Naive thymus-derived CD8-positive, alpha-beta T cell (primary cell): ENCODE measurements at places on chromosomes 3 and 15.

DNA sequence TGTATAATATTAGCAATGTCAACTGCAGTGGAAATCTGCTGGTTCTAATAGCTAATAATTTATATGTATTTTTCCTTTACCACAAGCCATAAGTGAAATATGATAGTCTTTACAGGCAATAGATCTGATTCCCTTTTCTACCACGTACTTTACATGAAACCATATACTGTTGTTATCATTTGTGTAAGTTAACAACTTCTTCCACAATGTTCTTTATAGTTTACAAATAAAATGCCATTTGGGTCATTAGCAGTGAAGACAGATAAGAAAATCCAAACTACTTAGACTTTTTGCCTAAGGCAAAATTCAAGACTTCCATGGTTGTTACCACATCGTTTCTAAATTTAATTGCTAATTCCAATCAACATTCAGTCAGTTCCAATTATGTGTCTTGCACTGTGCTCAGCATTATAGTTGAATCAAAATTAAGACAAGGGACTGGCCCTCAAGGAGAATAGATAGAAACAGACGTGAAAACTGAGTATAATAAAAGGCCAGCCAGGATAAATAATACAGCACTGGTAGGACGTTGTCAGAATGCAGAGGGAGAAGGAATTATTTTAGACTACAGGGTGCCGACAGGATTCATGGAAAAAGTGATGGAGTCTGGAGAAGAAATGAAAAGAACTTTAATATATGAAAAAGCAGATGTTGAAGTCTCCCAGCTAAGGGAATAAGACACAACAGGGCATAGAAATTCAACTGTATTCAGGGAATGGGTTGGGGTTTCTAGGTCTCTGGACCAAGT, 249.8 kb downstream of the ALCAM start:
- DNase-seq: no peak

DNA sequence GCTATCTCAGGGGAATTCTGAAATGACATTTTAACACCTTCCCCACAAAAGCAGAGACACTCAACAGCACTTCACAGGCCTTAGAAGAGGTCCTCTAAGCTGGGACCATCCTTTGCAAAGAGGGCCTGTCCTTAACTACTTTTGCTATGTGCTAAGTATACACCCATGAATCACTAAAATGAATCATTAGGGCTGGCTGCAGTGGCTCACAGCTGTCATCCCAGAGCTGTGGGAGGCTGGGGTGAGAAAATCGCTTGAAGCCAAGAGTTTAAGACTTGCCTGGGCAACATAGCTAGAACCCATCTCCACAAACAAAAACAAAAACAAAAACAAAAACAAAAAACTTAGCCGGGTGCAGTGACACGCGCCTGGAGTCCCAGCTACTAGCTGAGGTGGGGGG, 53.9 kb upstream of the MELTF start:
- DNase-seq: no peak

- DNase-seq: no peak
Observed at GRCh38 chr3:110806924-110807323, 264.7 kb upstream of the NECTIN3 start.

DNA sequence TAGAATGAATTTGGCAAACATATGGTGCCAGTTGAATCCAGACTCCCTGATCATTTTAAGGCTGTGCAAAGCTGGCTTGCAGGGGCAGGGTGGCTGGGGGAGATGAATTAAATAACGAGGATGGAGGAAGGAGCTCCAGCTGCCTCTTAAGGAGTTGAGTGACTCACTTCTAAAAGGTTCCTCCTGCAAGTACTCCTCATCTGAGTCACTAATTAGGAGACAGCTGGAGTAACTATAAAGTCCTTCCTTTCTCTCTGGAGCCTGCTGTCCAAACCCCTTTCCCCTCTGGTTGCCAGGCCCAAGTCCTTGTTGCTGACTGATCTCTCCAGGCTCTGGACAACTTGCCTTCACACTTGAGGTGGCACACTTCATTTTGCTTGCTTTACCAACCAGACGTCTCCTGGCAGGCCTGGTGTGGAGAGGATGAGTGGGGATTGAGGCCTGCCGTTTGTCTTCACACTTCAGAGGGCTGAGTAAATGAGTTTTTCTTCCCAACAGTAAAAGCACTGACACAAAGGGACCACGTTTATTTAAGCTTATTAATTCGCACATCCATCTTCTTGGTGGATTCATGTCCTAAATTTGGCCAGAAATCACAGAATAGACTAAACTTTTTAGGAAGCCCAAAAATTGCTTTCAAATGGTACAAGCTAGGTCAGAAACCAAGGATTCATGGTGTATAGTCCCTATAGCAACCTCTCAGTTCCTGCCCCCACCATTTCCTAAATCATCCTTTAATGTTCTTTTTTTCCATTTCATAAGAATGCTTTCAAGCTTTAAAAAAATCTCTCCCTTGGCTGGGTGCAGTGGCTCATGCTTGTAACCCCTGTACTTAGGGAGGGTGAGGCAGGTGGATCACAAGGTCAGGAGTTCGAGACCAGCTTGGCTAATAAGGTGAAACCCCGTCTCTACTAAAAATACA, 90.5 kb upstream of the MYRIP start:
- DNase-seq: no peak

DNA sequence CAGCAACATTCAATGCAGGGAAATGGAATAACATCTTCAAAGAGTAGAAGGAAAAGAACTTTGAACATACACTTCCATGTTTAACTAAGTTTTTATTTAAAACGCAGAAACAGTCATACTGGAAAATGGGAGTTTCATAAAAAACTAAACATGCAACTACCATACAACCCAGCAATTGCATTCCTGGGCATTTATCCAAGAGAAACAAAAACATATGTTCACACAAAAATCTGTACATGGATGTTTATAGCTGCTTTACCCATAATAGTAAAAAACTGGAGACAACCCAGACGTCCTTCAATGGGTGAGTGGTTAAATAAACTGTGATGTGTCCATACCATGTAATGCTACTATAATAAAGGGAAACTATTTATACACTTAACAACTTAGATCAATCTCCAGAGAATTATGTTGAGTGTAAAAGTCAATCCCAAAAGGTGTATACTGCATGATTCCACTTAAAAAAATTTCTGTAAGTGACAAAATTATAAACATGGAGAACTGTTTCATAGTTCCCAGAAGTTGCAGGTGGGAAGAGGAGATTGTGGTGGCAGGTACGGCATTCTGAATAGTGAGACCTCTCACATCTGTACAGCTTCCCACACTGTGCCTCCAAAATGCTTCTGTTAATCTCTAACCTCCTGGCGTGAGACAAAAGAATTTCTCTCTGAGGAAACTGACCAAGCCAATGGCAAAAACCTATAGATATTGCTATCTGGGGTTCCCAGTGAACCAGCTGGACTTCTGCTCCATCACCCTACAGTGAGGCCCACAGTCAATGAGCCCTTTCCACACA, 23.1 kb downstream of the ISG20 start:
- no peak for DNase-seq

DNA sequence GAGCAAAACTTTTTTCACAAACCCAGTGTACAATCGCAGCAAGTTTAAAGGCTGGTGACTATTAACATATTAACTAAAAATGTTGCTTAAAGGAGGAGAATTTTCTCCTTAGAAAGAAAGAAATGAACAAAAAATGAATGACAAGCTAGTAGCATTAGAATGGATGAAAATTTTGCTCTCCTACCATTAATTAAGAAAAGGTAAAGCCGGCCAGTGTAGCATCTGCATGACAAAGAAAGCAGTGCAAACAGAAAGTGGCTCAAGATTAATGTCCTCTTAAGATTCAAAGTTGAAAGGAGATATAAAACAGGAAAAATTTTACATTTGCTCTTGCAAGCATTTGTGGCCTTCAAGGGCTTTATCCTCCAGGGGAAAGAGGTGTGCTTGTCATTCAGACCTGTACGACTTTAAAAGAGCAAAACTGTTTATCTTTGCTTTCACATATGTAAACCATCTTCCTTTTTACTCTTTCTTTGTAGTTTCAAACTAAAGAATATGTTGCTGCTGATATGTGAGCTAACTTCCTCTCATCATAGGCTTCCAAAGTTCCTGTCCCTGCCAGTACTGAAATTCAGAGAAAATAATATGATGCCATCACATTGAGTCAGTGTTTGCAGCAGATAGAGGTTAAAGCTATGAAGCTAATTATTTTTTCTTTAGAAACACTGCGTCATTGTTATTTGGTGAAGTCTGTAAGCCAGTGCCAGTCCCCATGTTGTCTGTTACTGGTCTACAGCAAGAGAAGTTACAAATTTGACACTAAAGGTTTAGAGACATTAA, 439.1 kb upstream of the GRM7 start:
- DNase-seq: no peak

GRCh38 chr15:25690673-25691543, 172.2 kb downstream of the ATP10A start:
- no peak for DNase-seq

DNA sequence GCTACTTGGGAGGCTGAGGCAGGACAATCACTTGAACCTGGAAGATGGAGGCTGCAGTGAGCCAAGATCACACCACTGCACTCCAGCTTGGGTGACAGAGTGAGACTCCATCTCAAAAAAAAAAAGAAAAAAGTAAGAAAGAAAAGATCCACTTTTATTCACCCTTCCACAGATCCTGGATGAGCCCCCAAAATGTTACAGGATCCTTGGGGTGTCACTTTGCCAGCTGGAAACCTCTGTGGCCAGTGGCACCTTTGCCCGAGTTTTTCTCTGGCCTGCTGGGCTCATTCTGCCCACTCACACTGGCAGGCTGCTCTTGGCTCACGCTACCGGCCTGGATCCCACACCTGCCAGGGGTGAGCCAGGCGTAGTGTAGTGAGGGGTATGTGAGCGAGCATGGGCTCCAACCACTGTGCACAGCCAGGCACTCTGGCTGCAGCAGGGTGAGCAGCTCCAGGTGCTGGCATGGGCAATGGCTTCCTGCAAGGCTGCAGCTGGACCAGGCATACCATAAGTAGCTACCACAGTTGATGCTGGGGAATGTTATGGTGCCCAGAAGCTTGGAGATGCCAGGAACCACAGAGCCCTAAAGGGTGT, 57.8 kb upstream of the C15orf39 start:
- no peak for DNase-seq

GRCh38 chr3:129070086-129070885, 9.7 kb downstream of the GP9 start:
- DNase-seq: no peak

- DNase-seq: no peak
Observed at GRCh38 chr3:65928110-65928509, 110.6 kb downstream of the MAGI1 start.

DNA sequence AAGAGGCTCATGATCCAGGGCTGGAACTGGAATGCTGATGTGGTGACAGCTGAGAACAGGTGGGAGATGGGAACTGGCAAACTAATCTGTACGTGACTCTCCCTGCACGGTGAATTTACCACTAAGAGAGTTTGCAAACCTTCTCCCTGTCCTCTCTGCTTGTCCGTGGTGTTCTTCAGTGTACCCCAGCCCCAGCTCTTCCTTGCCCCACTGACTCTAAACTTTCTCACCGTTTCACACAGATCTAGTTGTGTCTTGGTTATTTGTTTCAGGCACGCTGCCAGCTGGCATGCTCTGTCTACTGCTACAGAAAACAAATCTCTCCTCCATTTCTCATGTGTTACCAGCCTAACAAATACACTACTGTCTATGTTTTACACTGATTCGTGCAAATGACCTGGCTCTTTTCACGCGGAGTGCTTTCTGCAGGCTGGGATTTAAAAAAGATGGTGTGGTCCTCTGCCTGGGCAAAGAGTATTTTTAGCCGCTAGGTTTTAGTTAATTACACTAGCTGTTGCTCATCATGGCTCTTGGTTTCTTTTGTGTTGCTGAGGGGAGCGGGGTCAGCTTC, 192.7 kb upstream of the LRIG1 start:
- no peak for DNase-seq

GRCh38 chr3:13005301-13005700, 67.9 kb downstream of the IQSEC1 start:
- DNase-seq: no peak

DNA sequence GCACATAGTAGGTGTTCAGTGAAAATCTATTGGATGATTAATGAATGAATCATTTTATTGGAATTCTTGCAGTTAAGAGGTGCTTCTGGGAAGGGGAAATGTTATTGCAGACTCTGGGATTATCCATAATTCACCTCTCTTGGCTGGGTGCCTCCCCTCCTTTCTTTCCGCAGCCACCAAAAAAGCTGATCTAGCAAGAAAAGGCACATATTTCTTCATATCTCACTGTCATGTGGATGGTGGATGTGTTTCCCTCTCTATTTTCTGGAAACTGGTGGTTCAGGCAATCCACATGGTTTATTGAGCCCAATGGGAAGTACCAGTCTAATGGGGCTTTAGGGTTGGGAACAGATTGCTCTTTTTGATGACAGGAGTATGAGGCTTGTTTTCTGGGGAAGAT, 151.1 kb upstream of the ROPN1 start:
- DNase-seq: no peak

GRCh38 chr3:99499235-99500158, 138.9 kb upstream of the COL8A1 start:
- DNase-seq: no peak

DNA sequence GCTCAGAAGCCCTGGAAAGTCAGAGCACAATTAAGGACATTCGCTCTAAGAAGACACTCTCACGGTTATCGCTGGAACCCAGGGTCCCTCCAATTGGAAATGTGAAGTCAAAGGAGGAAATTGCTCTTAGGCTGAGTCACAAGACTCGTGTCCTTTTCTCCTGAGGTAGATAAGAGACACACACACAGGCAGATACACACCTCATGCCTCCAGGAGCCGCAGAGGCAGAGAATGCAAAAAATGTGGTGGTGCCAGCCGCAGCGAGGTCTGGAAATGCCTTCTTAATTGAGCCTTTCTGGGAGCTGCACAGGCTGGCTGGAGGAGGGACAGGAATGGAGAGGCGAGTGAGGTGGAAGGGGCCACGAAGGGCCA, 189.3 kb downstream of the OPA1 start:
- DNase-seq: no peak

- DNase-seq: no peak
Observed at GRCh38 chr3:78183906-78184599, 1144.2 kb downstream of the ROBO2 start.
